CD4-positive, alpha-beta T cell treated with Interleukin-17A for 1 hour (primary cell): ENCODE measurements at places on chromosomes 3 and 15.

- DNase-seq = peak; percentile 61
Observed at GRCh38 chr3:129003578-129004112, 2.5 kb downstream of the EFCC1 start.

GRCh38 chr3:128006061-128007032 is 45.9 kb upstream of the SEC61A1 start:
- DNase-seq = no peak

DNA sequence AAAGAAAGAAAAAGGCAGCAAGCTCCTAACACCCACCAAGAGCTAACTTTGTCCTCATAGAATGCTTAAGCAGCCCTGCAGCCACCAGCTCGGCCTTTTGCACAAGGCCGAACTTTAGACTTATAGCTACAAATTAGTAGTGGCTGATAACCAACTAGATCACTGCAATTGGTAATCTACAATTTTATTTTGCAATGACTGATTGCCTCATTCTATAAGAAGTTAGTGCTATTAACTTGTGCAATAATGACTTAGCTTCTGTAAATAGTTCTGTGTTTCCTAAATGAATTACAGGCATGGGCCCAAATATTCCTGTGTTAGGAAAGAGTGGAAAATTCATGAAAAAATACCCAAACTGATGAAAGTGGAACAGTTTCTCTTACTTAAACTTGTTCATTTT is 284.8 kb upstream of the CFAP20DC start:
- no peak for DNase-seq

GRCh38 chr3:177481329-177481728 is 284.0 kb upstream of the TBL1XR1 start:
- DNase-seq = no peak

DNA sequence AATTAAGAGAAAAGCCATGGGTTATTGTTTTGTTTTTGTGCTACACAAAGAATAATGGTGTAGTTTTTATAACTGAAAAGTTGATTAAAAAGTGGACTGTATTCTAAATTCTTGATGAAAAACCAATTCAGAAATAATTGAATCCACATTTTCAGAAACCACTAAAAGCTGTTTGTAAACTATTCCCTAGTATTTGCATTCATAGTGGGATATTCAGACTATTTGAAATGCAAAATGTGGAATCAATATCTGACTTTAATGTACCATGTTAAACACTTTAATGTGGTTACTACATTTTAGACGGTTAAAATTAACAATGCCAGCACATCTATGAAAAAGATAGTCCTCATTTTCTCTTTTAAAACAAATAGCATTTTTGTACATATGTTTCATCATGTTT is 104.6 kb downstream of the ZIC4 start:
- no peak for DNase-seq

DNA sequence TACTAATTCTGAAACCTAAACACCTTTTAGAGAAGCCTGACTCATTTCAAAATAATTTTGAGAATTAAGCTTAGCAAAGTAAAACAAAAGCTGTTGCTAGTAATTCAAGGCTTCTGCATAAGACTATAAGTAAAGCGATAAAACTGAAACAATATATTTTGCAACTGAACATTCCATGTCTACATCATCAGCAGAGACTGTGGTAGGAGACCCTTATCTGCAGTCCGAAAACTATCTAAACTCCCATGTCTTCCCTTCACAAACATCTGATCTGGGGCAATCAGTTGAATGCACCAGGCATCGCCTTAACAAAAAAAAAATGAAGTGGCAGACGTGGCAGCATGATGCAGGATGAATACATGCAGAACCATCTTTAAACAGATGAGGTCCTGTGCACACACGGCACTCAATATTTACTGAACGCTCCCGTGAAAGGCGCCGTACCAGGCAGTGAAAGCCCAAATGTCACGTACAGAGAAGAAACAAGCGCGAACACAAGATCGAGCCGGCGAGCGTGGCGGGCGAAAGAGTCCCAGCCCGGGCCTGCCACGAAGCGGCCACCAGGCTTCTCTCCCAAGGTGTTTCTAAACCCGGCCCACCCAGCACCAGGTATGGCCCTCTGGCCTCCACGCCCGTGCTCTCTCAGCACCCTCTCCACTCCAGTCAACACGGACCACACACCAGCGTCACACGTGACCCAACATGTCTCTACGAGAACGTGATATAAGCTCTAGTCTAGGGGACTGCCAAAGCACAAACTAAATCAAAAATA is 63.0 kb downstream of the CHSY1 start:
- no peak for DNase-seq

DNA sequence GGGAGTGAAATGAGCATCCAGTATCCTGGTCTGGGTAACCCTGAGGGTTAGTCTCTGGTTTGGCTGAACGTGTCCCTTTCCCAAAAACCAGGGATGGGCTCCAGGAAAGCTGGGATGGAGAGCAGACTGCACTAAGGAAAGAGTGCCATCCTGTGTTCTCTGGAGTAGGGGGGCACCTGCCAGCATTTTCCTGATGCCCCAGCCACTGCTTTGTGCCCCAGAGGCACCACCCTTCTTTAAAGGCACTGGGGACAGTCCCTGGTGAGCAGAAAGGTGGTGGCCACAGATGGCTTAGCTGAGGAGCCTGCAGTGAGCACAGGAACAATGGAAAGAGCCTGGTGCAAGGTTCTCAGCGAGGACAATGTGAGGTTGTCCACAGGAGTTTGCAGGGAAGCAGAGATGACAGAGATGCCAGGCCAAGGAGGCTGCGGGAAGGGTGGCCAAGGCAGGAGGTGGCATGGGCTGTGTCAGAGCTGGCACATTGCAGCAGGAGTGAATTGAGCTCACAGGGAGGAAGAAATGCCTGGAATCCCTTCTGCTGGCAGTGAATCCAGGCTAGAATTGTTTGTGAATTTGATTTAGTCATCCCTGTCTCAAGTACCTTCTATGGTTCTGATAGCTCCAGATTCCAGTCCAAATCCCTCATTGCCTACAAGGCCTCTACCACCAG is 39.9 kb downstream of the AMOTL2 start:
- no peak for DNase-seq

- no peak for DNase-seq
Observed at GRCh38 chr3:57731311-57731710, 24.8 kb upstream of the SLMAP start.

DNA sequence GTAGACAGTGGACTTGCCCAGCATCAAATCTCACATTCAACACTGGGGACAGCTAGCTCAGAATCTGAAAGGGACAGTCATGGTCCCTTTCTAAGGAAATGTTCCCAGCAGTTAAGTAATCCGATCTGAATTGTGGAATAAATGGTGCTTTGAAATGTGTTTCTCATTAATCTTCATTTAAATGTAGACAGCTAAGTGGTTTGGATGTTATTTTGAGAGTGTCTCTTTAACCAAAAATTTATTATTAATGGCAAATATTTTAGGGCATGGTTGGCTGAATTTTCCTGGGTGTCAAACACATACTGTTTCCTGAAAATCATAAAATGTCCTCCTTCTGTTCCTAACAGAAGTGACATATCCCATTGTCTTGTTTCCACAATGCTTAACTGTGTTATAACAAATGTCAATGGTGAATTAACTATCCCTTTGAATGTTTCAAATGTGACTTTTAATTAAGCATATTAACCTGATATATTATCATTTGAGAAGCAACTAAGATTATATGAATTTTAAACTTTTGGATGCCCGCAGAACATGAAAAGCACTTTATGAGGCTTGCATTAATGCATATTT is 210.8 kb downstream of the CHST2 start:
- no peak for DNase-seq

DNA sequence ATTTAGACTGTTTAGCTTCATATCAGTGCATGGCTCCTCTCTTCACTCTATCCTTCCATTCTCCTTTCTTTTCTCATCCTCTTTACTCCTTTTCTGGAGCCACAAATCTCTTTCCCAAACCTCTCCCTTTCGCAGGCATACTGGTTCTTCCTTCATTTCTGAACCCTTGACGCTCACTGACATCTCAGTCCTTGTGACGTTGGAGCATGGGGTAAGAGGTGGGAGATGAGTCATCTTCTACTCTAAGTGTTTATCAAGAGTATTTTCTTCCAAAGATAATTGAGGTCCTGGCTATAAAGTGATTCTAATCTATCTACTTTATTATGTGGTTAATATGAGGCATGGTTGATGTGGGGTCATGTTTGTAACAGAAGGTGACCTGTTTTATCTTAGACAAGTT is 414.2 kb downstream of the AGBL1 start:
- DNase-seq = no peak

- DNase-seq = no peak
Observed at GRCh38 chr3:77259694-77260093, 219.8 kb downstream of the ROBO2 start.

DNA sequence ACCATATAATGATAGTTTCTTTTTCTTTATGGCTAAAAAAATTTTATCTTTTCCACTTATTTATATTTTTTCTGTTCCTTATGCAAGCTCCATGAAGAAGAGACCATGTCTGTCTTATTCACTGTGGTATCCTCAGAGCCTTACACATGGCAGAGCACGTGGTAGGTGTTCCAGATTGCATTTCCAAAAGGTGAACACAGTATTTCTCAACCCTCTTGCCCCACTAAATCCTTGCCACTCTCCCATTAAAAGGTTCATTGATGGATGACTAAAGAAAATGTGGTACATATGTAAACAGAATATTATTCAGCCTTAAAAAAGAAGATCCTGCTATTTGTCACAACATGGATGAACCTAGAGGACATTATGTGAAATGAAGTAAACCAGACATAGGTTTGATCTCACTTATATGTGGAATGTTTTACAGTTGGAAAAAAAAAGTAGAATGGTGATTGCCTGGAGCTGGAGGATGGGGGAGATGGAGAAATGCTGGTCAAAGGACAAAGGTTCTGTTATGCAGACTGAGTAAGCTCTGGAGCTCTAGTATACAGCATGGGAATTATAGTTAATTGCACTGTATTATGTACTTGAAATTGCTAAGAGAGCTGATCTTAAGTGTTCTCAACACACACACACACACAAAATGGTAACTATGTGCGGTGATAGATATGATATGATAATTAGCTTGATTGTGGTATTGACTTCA is 266.7 kb downstream of the CNTN3 start:
- no peak for DNase-seq

GRCh38 chr3:132343018-132343612 is 25.9 kb downstream of the ACP3 start:
- peak; percentile 50 for DNase-seq

GRCh38 chr3:64560791-64561190 is 127.0 kb downstream of the ADAMTS9 start:
- DNase-seq = no peak

- no peak for DNase-seq
Observed at GRCh38 chr3:190307164-190307545, 15.1 kb downstream of the CLDN1 start.

DNA sequence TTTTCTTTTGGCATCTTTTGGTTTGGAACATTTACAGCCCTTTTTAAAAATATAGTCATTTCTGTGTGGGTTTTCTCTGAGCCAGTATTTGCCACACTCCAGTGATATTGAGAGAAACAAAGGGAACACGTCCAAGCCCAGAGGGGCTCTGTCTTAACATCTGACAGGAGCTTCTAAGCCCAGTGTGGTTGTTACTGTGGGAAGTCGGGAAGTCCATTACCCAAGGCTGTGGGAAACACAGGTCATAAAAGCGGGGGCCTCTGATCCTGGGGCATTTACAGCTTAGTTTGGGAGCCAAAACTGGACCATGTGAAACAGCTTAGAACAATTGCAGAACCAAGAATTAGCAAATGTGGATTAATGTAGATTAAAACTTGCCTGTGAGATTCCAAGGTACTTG is 123.0 kb downstream of the PTPRG start:
- no peak for DNase-seq

DNA sequence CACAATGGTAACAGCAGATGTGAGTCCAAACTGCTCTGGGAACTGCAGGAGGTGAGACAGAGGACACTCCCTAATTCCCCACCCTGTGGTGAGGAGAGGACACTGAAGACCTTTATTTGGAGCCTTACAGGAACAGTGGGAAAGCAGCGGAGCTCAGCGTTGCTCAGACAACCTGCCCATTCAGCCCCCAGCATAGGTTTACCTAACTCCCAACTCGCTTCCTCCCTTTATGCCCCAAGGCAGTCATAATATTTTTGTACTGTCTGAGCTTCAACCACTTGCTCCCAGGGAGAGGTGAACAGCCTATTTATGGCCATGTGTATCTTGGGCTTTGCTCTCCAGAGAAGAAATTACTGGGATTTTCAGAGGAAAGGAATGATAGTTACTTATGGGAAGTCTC is 34.1 kb downstream of the SHC4 start:
- no peak for DNase-seq

DNA sequence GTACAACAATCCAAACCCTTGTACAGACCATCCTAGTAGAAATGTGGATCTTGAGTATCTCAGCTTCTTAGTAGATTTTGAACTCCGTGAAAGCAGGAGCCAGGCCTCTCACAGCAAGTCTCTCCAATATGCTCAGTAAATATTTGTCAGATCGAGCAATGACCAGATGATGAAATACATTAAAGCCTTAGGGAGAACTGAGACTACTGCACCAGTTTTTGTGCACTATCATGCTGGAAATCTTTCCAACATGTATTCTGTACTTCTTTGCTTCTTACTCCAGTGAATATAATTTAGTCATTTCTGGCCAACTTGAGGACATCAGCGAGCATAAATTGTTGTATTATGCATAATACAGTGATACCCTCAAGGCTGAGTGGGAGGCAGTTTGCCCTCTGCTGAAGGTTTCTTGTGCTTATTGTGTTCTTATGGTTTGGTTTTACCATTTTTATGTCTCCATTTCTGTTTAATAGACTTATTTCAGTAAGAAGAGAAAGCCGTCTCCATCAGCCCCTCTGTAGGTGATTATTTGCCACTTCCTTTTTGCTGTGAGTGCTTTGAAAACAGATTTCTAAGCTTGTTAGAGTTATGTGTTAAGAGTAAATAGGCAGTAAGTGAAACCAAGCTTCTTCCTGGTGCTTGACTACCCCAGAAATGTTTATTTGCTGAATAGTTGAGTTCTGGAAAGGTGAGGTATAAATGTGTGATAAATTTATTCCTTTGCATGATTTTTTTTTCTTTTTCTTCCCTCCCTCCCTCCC is 147.1 kb downstream of the PGPEP1L start:
- no peak for DNase-seq

DNA sequence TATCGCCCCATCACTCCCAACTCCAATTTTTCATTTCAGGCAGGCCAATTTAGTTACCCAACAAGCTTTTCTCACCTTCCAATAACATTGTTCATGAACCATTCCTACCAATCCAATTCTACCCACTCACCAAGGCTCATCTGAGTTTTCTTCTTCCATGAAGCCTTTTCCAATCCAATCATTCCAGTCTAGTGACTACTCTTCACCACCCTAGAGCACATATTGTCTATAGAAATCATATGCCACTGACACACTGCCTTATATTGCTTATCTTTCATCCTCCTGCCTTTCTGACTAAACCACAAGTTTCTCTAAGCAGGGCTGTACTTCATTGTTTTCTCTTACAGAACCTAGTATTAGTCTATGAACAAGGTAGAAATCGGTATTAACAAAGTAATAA is 11.4 kb downstream of the CCDC14 start:
- no peak for DNase-seq

DNA sequence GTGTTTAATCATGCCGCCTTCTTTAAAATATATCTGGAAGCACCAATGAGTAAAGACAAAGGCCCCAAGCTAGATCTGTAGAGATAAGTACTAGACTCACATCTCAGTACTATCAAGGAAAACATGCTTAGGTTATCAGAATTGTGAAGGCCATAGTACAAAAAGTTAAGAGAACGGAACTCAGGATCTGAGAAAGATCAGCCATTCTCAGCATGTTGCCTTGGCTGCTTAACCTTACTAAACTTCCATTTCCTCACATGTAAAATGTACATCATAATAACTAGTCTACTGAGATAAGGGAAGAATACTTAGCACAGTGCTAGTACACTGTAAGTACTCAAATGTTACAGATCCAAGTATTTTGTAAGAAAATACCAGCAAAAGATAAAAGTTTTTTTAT is 7.6 kb downstream of the DNAJC19 start:
- no peak for DNase-seq

GRCh38 chr15:29376590-29376989 is 107.0 kb upstream of the NSMCE3 start:
- no peak for DNase-seq
